Spleen (tissue), 13 donors: ENCODE measurements at places on chromosomes 2 and 18. TPM values are rescaled to one million over a fixed set of nuclear protein-coding genes. Genes with fewer than 3 reads are reported as not detected.

GRCh38 chr18:36518839-36519238, 221.3 kb downstream of the FHOD3 start:
- peaks cover 14% of the 10 kb centered on the region for H3K27me3 ChIP-seq
- no peaks in the 10 kb centered on the region for H3K4me1 ChIP-seq
- DNase-seq, result no peak
- no peak overlapping the region for H3K4me3 ChIP-seq

- H3K36me3 ChIP-seq, result no peaks in the 10 kb centered on the region
- H3K27me3 ChIP-seq, result no peaks in the 10 kb centered on the region
- DNase-seq, result no peak
- H3K4me1 ChIP-seq, result no peaks in the 10 kb centered on the region
- H3K27ac ChIP-seq, result no peak overlapping the region
These were observed 131.7 kb downstream of the KLHL29 start for GRCh38 chr2:23516520-23517256.

PSMA8 gene
- total RNA-seq, result not detected

DNA sequence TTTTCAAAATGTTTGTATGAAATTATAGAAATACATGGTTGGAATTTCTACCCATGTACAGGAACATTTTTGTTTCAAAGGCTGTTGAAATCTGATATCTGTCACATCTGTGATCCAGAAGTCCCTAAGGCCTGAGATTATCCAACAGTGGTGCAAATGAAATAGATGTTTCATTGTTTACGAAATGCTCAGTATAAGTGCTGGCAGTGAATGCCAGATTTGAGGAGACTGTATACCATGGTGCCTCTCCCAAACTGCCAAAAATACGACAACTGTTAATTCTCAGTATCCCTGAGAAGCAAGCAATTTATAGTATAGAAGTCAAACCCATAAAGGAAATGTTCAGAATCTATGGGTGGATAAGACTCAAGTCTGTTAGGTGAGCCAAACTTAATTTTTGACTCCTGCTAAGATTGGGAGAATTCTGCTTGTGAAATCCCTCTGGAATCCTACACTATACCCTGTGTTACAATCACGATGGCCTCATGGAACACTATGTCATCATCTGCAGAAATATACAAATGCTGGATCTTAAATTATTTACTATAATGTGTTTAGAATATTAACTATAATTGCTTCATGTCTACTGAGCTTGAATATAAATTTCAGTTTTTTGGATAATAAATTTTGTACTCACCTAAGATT, 71.2 kb upstream of the DOCK10 start:
- peaks cover 4% of the 10 kb centered on the region for H3K4me1 ChIP-seq
- no peak for DNase-seq
- H3K4me3 ChIP-seq, result no peak overlapping the region
- no peak overlapping the region for H3K27ac ChIP-seq

DNA sequence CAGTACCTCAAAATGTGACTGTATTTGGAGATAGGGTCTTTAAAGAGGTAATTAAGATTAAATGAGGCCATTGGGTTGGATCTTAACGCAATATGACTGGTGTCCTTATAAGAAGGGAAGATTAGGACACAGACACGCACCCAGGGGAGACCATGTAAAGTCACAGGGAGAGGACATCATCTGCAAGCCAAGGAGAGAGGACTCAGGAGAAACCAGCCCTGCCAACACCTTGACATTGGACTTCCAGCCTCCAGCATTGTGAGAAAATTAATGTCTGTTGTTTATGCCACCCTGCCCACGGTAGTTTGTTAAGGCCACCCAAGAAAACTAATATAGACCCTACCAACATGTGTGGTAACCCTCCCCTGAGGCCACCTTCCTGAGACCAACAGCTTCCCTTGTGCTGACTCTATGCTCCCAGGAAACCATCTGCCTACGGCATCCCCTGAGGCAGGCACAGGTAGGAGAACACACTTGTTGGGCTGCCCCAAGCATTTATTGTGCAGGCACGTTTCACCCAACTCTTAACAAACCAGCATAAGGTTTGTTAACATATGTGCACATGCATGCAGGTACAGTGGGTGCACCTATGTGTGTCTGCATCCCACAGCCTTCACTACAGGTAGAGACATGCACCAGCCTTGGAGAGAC, 161.5 kb upstream of the AGAP1 start:
- H3K4me3 ChIP-seq, result no peak overlapping the region
- no peaks in the 10 kb centered on the region for H3K4me1 ChIP-seq
- no peak for DNase-seq

GRCh38 chr2:204027091-204027490, 90.5 kb downstream of the ICOS start:
- no peak overlapping the region for H3K4me3 ChIP-seq
- no peak for DNase-seq
- H3K36me3 ChIP-seq, result no peaks in the 10 kb centered on the region
- no peak overlapping the region for H3K27ac ChIP-seq
- no peaks in the 10 kb centered on the region for H3K4me1 ChIP-seq

DNA sequence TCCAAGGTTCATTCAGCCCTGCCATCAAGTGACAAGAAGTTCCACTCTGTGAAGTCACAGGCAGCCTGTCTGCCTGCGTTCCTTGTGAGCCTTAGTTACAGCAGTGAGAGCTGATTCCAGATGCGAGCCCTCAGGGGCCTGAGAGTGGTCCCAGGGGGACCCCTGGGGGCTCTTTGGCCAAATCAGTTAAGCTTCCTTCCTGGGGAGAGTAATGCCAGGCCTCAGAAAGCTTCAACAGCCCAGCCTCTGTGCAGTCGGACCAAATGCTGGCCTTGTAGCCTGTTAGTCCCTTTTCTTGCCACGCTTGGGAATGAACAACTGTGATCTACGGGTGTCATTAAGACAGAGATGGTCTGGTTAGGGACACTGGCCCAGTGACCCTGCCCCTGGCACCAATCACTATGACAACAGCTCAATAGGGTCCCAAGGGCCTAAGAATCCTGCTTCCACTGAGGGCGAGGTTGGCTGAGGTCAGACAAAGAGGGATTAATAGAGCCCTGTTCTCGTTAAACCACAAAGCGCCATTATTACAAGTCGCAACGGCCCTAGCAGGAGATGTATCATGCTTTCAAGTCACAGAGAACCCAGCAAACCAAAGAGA, 50.9 kb downstream of the HS1BP3 start:
- H3K36me3 ChIP-seq, result no peaks in the 10 kb centered on the region
- H3K4me3 ChIP-seq, result no peak overlapping the region
- peak; percentile 47 for DNase-seq
- H3K27ac ChIP-seq, result peak overlapping the region; percentile 79
- H3K27me3 ChIP-seq, result no peaks in the 10 kb centered on the region

GRCh38 chr2:216002101-216002678, 11.2 kb downstream of the MREG start:
- H3K4me3 ChIP-seq, result no peak overlapping the region
- H3K36me3 ChIP-seq, result no peaks in the 10 kb centered on the region
- no peak overlapping the region for H3K27ac ChIP-seq
- H3K4me1 ChIP-seq, result peaks cover 19% of the 10 kb centered on the region
- no peak for DNase-seq
- H3K27me3 ChIP-seq, result no peaks in the 10 kb centered on the region

- no peak overlapping the region for H3K27ac ChIP-seq
- H3K27me3 ChIP-seq, result no peaks in the 10 kb centered on the region
- DNase-seq, result no peak
- H3K4me3 ChIP-seq, result no peak overlapping the region
- no peaks in the 10 kb centered on the region for H3K4me1 ChIP-seq
- H3K36me3 ChIP-seq, result no peaks in the 10 kb centered on the region
These were observed 9.1 kb upstream of the DAW1 start for GRCh38 chr2:227862227-227862740.

DNA sequence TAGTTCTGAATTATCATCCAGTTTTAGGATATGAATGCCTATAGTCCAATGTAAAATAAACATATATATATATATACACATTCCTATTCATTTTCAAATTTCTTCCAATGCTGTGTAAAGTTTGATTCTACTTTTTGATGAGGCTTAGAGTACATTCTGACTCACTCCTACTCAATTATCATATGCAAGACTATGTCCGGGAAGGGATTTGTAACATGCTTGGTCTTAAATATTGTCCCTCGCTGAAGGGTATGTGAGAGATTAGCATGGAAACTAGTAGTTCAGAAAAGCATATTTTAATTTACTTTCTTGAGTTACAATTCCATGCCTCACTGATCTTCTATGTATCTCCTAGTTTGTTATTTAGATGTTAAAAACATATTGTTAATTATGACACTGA, 377.7 kb upstream of the MAP2 start:
- H3K4me1 ChIP-seq, result no peaks in the 10 kb centered on the region
- no peaks in the 10 kb centered on the region for H3K36me3 ChIP-seq
- DNase-seq, result no peak
- H3K4me3 ChIP-seq, result no peak overlapping the region

DNA sequence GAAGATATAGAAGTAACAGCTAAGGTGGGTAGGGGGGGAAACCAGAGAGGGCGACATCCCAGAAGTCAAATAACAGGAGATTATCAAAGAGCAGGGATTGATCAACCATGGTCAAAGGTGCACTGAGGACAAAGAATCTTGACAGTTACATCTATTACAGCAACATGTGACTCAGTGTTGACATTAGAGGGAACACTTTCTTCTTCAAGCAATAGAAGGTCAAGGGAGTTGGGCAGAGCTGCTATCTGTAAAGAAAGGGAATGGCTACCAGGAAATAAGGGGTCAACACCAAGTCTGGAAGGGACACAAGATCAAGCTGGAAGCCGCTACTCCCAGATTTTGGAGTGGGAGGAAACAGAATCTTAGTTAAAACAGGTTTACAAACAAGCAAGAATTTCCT, 611.0 kb downstream of the TSN start:
- H3K27me3 ChIP-seq, result no peaks in the 10 kb centered on the region
- H3K27ac ChIP-seq, result no peak overlapping the region
- no peaks in the 10 kb centered on the region for H3K4me1 ChIP-seq
- DNase-seq, result no peak
- no peak overlapping the region for H3K4me3 ChIP-seq

GRCh38 chr18:36752929-36753865, 75.6 kb downstream of the TPGS2 start:
- no peak overlapping the region for H3K27ac ChIP-seq
- no peak for DNase-seq

DNAJC5G gene
- not detected for total RNA-seq

DHRS9 gene
- total RNA-seq, result 10.9 TPM

C2orf66 gene
- total RNA-seq, result not detected

DNA sequence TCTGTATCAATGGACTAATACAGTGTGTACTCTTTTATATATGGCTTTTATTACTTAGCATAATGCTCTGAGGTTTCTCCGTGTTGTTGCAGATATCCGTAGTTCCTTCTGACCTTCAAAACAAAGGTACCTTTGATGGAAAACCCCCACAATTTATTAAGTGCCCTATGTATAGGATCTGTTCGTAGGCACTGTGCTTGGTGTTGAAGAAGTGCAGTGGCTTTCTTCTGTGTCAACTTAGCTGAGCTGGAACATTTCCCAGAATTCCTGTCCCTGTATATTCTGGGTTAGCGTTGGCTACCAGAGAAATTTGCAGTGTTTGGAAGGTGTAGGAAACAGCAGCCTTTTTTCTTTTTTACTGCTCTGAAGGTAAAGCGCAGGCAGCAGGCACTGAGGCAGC, 56.3 kb upstream of the MSH2 start:
- no peak for DNase-seq
- no peaks in the 10 kb centered on the region for H3K36me3 ChIP-seq
- no peaks in the 10 kb centered on the region for H3K27me3 ChIP-seq
- H3K4me3 ChIP-seq, result no peak overlapping the region
- no peak overlapping the region for H3K27ac ChIP-seq

DNA sequence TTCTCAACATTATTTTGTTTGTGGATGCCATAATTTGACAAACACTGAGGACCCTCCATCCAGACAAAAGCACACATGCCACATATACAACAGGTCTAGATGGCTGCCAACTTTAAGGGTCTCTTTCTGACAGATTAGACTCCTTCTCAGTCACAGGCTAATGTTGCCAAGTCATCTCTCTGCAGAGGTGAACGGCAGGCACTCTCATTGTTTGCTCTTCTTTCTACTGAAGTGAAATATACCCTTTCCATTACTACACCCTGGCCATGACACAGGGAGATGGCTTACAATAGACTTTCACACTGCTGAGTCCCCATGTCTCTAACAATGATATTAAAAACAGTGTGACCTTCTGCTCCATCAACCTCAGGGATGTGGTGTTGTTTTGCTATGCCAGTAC, 47.5 kb upstream of the ZNF397 start:
- no peak overlapping the region for H3K27ac ChIP-seq
- no peaks in the 10 kb centered on the region for H3K4me1 ChIP-seq

DNA sequence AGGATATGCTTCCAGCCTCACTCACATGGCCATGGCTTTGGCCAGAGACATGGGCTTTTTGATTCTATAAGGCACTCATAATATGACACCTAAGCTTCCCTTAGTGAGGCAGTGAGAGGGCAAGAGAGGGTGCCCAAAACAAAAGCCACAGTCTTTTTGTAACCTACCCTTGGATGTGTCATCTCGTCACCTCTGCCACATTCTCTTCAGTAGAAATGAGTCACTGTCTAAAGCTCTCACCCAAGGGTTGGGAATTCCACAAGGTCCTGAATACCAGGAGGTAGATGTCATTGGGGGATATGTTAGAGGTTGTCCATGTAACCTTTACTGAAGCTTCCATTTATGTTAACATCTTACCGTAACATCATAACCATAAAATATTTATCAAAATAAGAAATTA, 108.4 kb downstream of the ALMS1 start:
- no peak for DNase-seq
- no peaks in the 10 kb centered on the region for H3K27me3 ChIP-seq
- H3K4me3 ChIP-seq, result no peak overlapping the region
- H3K36me3 ChIP-seq, result peaks cover 26% of the 10 kb centered on the region
- no peaks in the 10 kb centered on the region for H3K4me1 ChIP-seq

LINC00305 gene
- not detected for total RNA-seq

LGALSL gene
- 13.3 TPM for total RNA-seq

MC4R gene
- not detected for total RNA-seq

ZNF521 gene
- 65.7 TPM for total RNA-seq

- H3K36me3 ChIP-seq, result no peaks in the 10 kb centered on the region
- DNase-seq, result no peak
- no peak overlapping the region for H3K4me3 ChIP-seq
- H3K4me1 ChIP-seq, result no peaks in the 10 kb centered on the region
- H3K27me3 ChIP-seq, result no peaks in the 10 kb centered on the region
These were observed 226.3 kb downstream of the CCDC85A start for GRCh38 chr2:56410140-56410539.

ADRA2B gene
- total RNA-seq, result 14.2 TPM
